ENCODE measurements at places on chromosomes 4 and X.

GRCh38 chr4:17665346-17665745 is 50.9 kb downstream of the MED28 start:
- no peaks in the 10 kb centered on the region for H3K36me3 ChIP-seq
- H3K27ac ChIP-seq, result no peak overlapping the region
- H3K27me3 ChIP-seq, result no peaks in the 10 kb centered on the region
- DNase-seq, result no peak

DNA sequence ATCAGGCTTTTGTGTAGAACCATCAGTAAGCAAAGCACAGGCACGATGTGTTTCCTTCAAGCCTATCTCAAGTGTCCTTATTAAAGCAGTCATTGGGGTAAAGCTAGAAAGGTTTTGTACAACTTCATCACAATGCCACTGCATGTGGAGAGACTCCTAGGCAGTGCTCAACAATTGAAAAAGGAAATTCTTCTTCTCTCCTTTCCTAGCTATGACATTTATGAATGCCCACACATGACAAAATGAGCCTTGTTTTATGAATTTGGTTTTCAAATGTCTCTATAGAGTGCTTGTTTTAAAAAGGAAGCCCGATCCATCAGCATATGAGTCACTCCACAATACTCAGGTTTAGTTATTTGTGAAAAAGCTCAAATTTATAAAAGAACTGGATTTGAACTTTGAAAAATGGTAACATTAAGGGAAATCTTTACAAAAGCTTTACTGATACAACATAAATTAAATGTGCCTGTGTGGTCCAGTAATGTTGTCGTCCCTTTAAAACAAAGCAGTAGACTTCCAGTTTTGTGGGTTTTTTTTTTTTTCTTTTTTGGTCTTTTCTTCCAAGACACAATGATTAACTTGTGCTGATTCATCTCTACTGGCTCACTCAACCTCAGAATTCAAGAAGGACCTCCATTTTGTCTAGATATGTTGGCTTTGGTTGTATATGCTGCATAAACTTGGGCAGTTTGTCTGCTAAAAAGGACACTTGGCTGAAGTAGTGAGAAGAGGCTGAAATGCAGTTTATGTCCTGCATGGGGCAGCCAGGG is 273.8 kb downstream of the GASK1B start:
- no peak overlapping the region for H3K27ac ChIP-seq
- no peak overlapping the region for H3K4me3 ChIP-seq
- H3K27me3 ChIP-seq, result no peaks in the 10 kb centered on the region
- no peak for DNase-seq
- H3K36me3 ChIP-seq, result no peaks in the 10 kb centered on the region
- H3K4me1 ChIP-seq, result no peaks in the 10 kb centered on the region

- H3K4me3 ChIP-seq, result no peak overlapping the region
- H3K27me3 ChIP-seq, result no peaks in the 10 kb centered on the region
- H3K4me1 ChIP-seq, result no peaks in the 10 kb centered on the region
- no peak for DNase-seq
- no peaks in the 10 kb centered on the region for H3K36me3 ChIP-seq
Measured at GRCh38 chr4:148800336-148800885, 358.2 kb upstream of the NR3C2 start.

GRCh38 chr4:71595576-71596108 is 188.2 kb downstream of the GC start:
- H3K4me1 ChIP-seq, result no peaks in the 10 kb centered on the region
- H3K36me3 ChIP-seq, result no peaks in the 10 kb centered on the region
- no peak overlapping the region for H3K27ac ChIP-seq
- DNase-seq, result no peak
- no peaks in the 10 kb centered on the region for H3K27me3 ChIP-seq

DNA sequence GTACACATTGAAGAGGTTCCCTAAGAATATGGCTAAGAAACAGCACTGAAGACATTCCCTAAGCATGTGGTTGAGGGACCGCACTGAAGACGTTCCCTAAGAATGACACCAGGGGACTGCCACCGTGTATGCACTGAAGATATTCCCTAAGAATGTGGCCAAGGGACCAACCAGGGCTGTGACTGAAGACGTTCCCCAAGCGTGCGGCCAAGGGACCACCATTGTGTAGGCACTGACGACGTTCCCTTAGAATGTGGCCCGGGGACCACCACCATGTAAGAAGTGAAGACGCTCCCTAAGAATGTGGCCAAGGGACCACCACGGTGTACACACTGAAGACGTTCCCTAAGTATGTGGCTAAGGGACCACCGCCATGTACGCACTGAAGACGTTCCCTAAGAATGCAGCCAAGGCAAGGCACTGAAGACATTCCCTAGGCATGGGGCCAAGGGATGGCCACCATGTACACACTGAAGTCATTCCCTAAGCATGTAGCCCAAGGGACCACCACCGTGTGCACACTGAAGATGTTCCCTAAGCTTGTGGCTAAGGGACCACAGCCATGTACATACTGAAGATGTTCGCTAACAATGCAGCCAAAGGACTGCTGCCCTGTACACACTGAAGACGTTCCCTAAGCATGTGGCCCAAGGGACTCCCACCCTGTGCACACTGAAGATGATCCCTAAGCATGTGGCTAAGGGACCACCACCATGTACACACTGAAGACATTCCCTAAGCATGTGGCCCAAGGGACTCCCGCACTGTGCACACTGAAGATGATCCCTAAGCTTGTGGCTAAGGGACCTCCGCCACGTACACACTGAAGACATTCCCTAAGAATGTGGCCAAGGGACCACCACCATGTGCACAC is 22.0 kb downstream of the DHRSX start:
- DNase-seq, result no peak
- no peaks in the 10 kb centered on the region for H3K4me1 ChIP-seq
- no peak overlapping the region for H3K27ac ChIP-seq
- H3K36me3 ChIP-seq, result peaks cover 2% of the 10 kb centered on the region
- no peak overlapping the region for H3K4me3 ChIP-seq
